A549 treated with CORT108297 at 1 μM for 4 hours (cell line): ENCODE measurements at places on chromosomes 11 and 22. TPM values are rescaled to one million over a fixed set of nuclear protein-coding genes. Genes with fewer than 3 reads are reported as not detected.

The EHF gene
- total RNA-seq = 0.58 to 0.81 TPM (median 0.69 TPM) in 5 replicates

The RBMXL2 gene
- total RNA-seq = not detected in 5 replicates

The KLHL35 gene
- total RNA-seq = 0.63 to 1.8 TPM (median 1.1 TPM) in 5 replicates

The HEPHL1 gene
- not detected in 5 replicates for total RNA-seq

The POU2AF3 gene
- 0.73 to 1.3 TPM (median 0.79 TPM) in 5 replicates for total RNA-seq

The KLHDC7B gene
- total RNA-seq = 0.02 to 0.03 TPM (median 0.03 TPM) in 4 of 5 replicates, not detected in the other
